ENCODE measurements at places on chromosomes 3 and 15.

- DNase-seq: no peak
These were observed 74.0 kb downstream of the MOBP start for GRCh38 chr3:39541442-39541841.

GRCh38 chr15:78147566-78147965, 1.6 kb upstream of the IDH3A start:
- DNase-seq: no peak

DNA sequence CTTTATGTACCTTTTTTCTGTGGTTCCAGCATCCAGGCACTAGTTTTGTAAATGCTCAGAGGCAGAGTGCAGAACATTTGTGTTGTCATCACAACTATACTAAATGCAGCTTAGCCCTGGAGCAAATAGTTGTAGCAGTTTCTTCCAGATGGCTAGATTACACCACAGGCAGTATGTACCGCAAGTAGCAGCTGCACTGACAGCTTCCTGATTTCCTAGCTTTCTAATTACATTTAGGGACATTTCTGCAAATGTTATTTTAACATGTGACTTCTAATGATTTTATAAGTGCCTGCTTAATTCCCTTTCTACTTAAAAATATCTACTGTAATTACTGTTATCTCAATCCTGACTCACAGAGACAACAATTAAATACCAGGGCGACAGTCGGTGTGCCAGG, 106.5 kb downstream of the NR2E3 start:
- DNase-seq: no peak

- no peak for DNase-seq
These were observed 84.3 kb downstream of the MECOM start for GRCh38 chr3:169579116-169579710.

- DNase-seq: no peak
These were observed 38.4 kb downstream of the NEDD4 start for GRCh38 chr15:55954862-55955605.

DNA sequence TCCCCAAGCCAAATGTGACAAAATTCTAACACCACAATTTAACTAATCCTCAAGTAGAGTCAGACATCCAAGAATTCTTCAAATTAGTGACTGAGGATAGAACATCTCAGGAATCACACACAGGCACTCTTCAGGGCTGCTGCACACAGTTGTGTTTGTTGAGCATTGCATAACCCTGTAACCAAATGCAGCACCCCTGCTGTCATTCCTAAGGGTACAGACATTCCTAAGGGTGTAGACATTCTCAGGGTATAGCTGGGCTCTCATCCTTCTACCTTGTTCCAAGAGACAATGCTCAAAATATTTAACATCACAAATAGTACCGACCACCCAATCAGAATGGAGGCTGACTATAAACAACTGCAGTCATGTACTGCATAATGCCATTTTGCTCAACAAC, 107.1 kb upstream of the UBE2E2 start:
- no peak for DNase-seq

DNA sequence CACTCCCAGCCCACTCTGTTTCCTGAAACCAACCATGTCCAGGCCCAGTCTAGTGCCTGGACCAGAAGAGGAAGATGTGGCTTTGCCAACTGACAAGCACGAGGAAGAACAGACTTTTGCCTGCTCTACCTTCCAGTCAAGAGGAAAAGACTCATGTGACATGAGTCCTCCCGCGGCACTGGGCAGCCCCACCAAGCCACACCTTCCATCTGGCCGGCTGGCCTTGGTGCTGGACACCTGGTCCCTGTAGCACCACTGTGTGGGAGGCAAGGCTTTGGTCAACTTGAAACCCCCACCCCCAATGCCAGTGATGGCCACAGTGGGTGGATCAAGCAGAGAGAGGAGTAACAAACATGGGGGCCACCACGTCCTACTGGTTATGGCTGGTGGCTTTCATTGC, 12.5 kb downstream of the CHDH start:
- DNase-seq: no peak

DNA sequence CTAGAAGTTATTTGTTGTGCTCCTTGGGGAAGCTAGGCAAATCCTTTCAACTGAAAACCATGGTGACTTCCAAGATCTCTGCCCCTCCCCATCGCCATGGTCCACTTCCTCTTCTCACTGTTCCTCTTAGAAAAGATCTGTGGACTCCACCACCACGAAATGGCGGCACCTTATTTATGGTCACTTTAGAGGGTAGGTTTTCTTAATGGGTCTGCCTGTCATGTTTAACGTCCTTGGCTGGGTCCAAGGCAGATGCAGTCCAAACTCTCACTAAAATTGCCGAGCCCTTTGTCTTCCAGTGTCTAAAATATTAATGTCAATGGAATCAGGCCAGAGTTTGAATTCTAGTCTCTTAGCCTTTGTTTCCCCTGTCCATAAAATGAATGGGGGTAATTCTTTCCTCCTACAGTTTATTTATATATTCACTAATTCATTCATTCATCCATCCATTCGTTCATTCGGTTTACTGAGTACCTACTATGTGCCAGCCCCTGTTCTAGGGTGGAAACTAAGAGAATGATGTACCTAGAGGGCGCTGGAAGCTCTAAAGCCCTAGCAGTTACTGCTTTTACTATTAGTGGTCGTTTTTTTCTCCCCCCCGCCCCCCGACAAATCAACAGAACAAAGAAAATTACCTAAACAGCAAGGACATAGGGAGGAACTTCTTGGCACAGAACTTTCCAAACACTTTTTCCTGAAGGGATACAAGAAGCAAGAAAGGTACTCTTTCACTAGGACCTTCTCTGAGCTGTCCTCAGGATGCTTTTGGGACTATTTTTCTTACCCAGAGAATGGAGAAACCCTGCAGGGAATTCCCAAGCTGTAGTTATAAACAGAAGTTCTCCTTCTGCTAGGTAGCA, 657 bp downstream of the PATL2 start:
- DNase-seq: peak; percentile 30

GRCh38 chr3:194300382-194300758, 50.8 kb downstream of the CPN2 start:
- DNase-seq: no peak

- DNase-seq: no peak
These were observed 289 bp downstream of the PCSK6 start for GRCh38 chr15:101489237-101489598.

DNA sequence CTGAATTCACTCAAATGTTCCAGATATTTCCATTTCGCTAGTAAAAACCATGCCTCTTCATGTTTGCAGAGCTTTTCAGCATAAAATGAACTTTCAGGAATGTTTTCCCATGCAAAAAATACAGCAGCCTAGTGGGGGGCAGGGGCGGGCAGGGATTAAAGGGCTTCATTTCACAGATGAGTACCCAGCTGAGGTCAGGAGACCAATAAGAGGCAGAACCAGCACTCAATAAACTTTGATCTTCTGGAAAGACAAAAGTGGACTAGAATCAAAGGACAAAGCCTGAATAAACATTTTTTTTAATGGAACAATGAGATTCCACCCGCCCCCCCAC, 8.0 kb downstream of the KLHL25 start:
- no peak for DNase-seq

GRCh38 chr3:15434756-15435155, 7.4 kb downstream of the EAF1 start:
- DNase-seq: no peak

GRCh38 chr15:99522288-99522687, 43.5 kb upstream of the MEF2A start:
- DNase-seq: no peak
